ENCODE measurements at places on chromosomes 2 and 18.

GRCh38 chr2:85095094-85095493, 38.1 kb upstream of the TCF7L1 start:
- no peak for DNase-seq

DNA sequence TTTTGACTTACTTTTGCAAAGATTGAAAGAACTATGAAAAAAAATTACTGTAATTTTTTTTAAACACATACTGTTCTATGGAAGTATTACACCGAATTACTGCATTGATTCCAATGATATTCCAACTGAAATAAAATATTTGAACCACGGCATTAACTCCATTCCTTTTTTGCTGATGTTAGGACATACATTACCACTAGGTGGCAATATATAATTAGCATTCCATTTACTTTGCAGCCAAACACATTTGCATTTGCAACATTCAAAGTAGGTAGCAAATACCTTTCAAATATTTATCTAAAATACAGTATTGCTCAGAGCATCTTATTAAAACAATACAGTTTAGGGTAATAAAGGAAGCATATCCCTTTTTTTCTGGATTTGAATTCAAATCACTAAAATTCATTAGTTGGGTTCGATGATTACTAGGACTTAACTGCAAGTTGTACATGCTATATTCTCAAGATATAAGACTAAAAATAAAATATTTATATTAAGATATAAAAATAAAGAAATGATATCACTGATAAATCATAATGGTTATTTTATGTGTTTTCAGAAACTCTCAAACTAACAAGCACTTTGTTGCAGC, 31.3 kb downstream of the LANCL1 start:
- DNase-seq = no peak

GRCh38 chr2:146108993-146109392, 1589.1 kb upstream of the ZEB2 start:
- no peak for DNase-seq

DNA sequence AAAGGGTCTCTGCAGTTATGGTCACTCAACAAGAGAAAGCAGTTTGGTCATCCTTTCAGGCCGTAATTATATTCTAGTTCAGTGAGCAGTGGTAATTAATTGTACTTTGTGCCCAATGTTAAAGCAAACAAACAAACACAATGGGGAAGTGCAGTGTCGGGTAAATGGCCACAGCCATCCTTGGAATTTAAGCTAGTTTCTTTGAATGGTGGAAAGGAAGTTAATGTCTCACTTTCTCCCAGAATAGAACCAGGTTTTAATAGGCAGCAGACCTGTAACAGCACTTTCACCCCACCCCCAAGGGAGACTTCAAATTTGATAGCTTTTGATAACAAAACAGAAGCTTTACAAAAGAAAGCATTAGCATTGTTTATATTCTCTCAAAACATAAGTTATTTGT, 20.0 kb upstream of the ITGAV start:
- no peak for DNase-seq

DNA sequence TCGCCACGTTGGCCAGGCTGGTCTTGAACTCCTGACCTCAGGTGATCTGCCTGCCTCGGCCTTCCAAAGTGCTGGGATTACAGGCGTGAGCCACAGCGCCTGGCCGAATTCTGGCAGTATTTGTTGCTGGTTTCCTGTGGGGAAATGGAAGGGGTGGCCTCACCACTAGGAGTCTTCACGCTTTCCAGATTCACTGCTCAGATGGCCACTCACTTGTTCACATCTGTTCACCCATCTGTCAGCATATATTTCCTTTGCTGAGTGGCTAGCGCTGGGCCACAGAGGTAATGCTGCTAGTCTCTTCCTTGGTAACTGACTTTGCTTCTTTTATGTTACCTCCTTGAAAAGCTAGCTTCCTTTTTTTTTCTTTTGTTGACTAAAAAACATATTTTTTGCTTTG, 27.2 kb downstream of the TMEM177 start:
- DNase-seq = no peak

DNA sequence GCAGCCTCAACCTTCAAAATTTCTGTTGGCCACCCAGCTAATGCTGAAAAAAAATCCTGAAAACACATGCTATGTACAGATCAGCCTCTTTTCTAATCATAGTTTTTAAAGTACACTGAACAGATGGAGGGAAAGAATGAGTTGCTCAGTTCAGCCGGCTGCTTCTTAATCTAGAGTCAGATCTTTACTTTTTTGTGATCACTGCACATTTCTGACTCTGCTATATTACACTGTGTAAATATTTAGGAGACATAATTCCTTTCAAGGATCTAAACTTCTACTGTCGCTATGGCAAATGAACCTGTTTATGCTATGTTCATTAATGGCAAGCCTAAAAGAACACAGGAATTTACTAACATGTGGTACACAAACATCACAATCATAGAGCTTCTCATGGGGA, 114.2 kb downstream of the SRBD1 start:
- no peak for DNase-seq

DNA sequence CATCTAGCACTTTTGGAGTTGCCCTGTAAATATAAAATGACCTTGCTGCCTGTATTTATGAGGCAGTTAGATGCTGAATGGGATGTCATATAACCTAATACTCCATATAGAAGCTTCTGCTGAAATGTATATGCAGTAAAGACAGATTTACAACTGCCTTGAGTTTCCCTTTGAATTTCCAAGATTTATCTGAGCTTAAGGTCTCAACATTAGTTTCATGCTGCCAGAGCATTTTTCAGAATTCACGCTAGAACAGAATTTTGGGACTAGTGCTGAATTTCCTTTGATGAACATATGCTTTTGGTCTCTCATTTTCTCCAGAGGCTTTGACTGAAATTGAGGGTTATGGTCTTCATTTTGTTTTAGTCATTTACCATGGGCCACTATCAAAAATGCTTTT, 254.7 kb upstream of the FANCL start:
- no peak for DNase-seq

DNA sequence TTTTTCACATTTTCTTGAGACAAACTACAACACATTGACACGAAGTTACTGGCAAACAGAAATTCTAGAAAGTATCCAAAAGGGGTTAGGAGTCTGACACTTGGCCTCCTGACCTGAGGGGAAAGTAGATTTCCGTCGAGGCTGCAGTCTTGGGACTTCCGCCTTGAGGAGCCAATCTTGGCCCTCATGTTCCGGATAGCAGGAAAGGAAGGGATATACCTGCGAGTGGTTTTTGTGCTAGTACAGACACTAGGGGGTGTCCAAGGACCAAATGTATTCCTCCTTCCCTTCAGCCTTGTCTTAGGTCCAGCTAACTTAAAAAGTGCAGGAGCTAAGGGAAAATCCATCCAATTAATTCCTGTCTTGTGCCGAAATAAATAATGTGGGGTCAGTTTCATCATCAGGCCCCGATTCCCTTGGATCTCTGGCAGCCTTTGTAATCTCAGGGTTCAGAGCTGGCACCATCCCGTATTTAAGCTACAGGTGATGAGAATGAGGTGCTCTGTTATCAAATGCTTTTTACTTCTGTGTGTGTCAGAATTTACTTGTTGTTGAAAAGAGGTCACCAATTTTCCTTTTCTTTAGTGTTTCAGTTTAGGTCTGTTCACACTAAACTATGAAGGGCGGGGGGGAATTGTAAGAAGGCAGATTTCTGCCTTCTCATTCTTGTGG, 330.2 kb upstream of the FANCL start:
- no peak for DNase-seq

DNA sequence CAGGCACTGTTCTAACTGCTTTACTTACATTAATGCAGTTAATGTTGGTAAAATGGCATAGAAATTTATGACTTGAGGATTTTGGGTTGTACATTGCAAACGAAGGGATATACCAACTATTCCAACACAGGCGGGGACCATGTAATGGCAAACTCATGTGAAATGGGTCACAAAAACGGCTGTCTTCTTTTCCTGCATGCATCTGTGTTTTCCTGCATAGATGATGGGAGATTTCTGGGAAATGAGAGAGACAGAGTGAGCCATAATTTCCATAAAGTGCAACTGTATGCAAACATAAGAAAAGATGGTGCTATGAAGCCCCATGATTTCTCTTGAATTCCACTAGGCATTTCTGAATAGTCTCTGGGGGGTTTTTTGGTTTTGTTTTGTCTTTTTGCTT, 82.3 kb downstream of the ALPK2 start:
- DNase-seq = no peak

GRCh38 chr18:7901657-7902056, 334.5 kb downstream of the PTPRM start:
- no peak for DNase-seq

DNA sequence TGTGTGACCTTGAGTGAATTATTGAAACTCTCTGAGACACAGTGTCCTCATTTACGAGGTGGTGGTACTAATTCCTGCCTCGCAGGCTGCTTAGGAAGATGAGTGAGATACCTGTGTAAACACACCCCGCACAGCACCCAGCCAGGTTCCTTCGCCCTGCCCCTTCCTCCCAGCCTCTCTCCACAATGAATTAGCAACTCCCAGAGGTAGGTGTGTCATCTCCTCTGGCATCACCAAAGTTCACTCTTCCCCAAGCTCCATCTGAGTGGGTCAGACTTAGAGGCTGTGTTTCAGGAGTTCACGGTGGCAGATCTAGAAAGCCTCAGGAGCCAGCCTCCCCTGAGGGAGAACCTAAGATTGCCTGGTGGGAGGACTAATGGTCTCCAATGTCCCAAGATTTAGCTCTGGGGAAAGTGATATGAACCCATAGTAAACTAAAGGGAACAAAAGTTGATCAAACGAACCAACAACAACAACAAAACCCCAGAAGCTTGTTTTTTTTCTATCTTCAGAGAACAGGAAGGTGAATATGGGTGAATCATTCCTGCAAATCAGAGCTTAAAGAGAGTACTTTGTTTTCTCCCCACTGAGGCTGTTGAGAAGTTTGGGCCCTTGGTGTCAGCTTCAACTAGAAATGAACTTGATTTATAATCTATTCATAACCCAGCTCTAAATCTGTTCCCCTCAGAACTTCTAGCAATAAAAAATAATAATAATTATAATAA, 44.4 kb upstream of the NRP2 start:
- DNase-seq = no peak

- no peak for DNase-seq
Measured at GRCh38 chr2:24365051-24365450, 4.7 kb upstream of the ITSN2 start.

GRCh38 chr2:207132019-207132418, 33.7 kb downstream of the KLF7 start:
- DNase-seq = no peak
